ENCODE measurements at places on chromosomes 12 and 14.
A peak's percentile ranks its signal among the peaks of the same experiment; 100 is the strongest.

GRCh38 chr12:76266797-76267196 lies 81.4 kb downstream of the BBS10 start:
- DNase-seq = no peak

- DNase-seq = no peak
These were observed 8.6 kb upstream of the PIP4K2C start for GRCh38 chr12:57582440-57582839.

DNA sequence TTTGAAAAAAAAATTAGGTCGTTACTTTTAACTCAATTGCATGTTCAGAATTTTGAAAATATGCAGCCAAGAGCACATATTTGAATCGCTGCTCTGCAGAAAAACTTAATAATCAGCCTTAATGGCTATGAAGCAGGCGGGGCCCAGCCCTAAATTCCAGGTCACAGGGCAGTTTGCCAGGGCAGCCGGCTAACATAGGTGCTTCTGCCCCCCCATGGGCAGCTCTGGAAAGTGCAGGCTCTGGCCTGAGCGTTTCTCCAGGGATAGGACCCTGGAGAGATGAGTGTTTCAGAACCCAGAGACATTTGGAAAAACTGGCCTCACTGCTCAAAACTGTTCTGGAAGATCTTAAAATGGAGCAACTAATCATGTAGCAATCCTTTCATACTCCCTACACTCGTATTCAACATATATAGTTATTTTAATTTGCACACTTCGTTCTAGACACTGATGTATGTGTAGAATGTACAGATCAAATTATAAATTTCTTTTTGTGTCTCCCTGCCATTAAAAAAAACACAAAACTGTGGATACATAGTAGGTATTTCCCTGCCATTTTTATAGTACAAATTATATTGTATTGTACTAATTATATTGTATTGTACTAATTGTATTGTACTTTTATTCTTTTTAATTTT lies 26.0 kb upstream of the PTGR2 start:
- peak; percentile 62 for DNase-seq

DNA sequence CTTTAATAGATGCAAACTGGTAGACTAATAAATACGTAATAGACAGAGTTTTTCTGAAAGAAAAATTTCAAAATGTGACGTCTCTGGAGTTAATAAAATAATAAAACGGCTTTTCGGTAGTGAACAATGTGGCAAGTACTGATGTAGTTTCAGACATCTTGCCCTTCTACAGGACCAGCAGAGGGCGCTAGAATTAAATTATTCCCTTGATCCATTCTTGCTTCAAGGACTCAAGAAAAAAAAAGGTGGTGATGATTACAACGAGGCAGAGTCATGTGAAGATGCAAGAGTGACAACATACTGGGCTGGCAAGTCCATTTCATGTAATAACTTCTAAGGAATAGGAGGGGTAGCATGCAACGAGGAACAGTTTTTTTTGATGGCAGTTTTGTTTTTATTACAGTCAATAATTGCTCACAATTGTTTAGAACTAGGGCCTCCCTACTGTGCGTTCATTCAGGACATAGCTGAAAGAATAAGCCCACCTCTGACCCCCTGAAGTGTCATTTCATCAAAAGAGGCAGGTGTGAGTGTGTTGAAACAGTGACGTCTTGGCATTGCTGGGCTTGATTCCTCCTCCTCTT lies 101.0 kb upstream of the GZMB start:
- DNase-seq = peak; percentile 38

DNA sequence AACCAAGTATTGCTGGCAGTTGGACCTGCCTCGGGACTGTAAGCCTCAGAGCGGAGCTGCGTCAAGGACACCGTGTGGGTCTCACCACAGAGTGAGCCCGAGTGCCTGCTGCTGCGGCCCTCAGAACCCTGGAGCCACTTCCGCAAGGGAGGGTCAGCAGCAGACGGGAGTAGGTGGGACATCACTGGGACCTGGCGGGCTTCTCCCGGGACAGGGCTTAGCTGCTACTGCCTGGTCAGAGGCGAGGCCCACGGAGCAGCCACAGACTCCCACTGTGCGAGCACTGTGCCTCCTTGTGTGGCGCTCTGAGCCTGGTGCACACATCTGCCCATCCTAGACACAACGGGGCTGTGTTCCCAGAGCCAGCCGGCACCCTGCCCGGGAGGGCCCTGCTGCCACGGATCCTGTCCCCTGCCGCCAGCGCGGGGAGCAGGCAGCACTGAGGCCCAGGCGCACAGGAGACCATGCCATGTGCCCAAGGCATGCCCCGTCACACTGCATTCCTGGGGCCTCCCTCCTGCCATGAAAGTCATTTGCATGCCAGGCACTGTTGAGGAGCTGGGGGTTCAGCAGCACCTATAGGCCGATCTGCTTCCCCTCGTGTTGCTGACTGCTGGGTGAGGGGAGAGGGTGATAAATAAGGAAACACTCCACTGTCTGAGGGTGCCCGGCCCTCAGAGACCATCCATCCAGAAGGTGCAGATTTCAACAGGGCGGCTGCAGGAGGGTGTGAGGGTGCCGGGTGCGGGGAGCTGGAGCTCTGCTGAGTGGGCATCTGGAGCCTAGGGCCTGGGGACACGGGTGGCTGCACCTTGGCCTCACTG lies 10.0 kb downstream of the HIP1R start:
- DNase-seq = peak; percentile 83

GRCh38 chr12:48817873-48818830 lies at the start of gene CACNB3:
CACNB3 (plus strand) TSS chr12:48818496; CDS start chr12:48818930, 434 bp downstream.
- DNase-seq = no peak

GRCh38 chr14:75650253-75651058 lies 10.2 kb downstream of the ERG28 start:
- no peak for DNase-seq

DNA sequence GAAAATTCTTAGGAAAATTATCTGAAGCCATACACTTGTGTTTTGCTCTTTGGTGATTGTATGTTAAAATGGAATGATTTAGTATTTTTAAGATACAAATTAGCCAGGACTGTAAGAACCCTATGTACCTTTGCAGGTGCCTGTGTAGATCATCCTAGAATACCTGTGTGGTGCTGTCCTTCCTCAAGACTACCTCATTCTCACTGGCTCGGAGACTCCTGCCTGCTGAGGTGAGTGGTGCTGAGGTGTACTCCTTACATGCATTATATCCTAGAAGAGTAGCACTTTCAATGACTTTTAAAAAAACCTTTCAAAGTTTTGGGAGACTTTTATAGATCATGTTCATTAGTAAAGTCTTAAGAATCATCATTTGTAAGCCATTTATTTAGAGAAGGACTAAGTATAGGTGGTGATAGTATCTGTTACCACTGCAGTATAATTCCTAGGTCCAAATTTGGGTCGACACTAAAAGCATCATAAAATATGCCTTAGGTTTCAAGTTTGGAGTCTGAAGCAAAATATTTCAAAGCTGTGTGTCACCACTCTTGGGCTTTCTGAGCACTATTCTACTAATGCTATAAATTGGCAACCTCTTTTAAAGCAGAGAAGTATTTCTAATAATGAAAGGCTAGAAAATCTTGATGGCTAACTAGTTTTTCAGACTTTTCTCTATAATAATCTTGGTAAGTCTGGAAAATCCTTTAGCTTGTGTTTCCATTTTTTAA lies 36.6 kb downstream of the RASSF8 start:
- no peak for DNase-seq

GRCh38 chr12:108633534-108634248 lies at the start of gene SELPLG:
SELPLG (minus strand) TSS chr12:108633894; CDS start chr12:108624307, 9,587 bp downstream.
- peak; percentile 26 for DNase-seq

- no peak for DNase-seq
These were observed 99.3 kb upstream of the NEDD1 start for GRCh38 chr12:96807741-96808140.

DNA sequence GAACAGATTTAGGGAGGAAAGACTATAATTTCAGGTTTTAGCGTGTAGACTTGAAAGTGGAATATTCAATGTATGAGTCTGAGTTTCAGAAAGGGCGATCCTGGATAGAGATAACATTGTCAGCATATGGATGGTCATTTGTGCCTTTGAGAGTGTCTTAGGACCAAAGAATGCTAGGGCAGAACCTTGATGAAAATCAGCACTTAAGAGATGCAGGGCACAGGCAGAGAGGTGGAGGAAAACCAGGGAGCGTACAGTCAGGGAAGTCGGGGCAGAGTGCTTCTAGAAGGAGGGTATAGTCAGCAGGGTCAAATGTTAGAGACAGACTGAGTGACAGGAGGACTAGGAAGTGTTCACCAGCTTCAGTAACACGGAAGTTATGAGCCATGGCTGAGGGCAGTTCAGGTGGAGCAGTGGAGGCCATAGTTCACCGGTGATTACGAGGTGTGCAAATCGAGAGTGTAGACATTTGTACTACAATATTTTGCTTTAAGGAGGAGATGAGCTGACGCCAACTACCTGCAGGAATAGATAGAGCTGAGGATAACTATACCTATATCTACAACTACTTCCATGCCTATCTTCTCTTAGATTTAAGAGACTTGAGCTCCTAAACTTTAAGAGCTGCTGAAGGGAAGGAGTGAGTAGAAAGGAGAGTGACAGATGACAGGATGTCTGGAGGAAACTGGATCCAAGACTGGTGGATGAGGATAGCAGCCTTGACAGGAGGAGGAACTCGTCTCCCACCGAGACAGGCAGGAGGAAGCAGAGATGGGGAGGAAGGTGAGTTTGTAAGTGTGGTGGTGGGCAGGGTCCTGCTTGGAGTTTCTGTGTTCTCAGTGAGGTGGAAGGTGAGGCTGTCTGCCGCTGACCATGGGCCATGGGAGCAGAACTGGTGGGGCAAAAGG lies 6.5 kb downstream of the CBLN3 start:
- no peak for DNase-seq

GRCh38 chr12:41476499-41477439 lies 288.6 kb downstream of the PDZRN4 start:
- DNase-seq = no peak

DNA sequence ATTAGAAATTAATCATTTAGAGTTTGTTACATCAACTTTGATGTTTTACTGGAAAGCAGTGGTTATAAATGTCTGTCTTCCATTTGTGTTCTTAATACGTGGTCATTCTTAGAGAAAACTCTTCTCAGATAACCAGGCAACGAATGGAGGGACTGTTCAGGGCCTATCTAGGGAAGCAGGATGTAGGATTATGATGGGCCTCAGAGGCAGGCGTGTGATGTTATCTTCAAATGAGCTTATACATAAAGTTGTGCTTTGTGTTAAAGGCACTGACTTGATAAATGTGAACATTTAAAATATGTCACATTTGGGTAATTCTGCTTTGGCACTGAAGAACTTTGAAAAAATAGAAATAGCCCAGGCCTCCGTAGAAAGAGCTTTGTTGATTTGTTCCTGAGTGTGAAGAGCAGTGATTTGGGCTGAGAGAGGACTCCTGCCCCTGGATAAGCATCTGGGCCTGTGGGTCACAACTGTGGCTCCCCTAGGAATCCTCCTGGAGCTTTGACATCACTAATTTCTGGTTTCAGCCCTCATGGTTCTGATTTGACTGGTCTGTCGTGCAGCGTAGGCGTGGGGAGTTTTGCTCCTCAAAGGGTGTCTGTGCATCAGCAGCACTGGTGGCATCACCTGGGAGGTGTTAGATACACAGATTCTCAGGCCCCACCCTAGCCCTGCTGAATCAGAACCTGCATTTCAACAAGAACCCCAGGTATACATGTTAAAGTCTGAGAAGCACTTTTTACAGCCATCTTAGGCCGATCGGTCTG lies 55.4 kb downstream of the SAMD4A start:
- no peak for DNase-seq

DNA sequence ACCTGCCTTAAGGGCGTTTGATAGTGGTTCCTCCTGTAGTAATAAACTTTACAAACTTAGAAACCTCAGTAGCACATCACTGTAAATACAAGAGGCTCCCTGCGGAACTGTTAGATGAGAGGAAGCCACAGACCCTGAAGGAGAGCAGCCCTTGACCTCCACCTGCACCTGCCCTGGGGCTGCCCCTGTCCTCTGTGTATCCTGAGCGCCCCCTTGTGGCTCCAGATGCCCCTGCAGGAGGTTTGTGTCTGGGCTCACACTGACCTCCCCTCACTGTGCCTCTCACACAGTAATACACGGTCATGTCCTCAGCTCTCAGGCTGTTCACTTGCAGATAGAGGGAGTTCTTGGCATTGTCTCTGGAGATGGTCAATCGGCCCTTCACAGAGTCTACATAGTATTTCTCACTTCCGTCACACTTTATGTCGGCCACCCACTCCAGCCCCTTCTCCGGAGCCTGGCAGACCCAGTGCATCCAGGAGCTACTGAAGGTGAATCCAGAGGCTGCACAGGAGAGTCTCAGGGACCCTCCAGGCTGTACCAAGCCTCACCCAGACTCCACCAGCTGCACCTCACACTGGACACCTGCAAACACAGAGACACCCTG lies 1059.8 kb downstream of the TMEM121 start:
- DNase-seq = no peak

- no peak for DNase-seq
These were observed 24.3 kb downstream of the NCOR2 start for GRCh38 chr12:124543052-124543589.

- DNase-seq = no peak
These were observed 45.8 kb upstream of the TMED10 start for GRCh38 chr14:75222208-75222701.

DNA sequence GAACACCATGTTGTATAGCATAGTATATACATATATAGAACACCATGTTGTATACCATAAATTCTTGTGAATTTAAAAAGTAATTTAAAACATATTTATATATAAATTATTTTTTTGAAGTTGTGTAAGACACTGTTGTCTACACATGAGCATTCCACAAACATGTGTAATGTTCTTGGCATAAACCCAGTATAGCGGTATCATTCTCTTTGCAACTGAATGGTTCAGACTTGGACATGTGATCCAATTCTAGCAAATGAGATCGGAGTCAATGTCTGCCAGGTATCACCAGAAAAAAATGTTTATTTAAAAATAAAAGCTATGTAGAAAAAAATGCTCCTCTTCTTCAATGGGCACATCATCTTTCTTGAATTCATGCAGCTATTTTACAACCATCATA lies 33.9 kb downstream of the CEP290 start:
- no peak for DNase-seq

- no peak for DNase-seq
These were observed 58.2 kb downstream of the LRRC74A start for GRCh38 chr14:76884394-76884793.

Measured in amygdala (tissue), 56 donors.